ENCODE measurements at places on chromosomes 4 and X. TPM values are rescaled to one million over a fixed set of nuclear protein-coding genes. Genes with fewer than 3 reads are reported as not detected.

The FOXO4 gene
- 17.2 TPM for total RNA-seq

The OTUD6A gene
- not detected for total RNA-seq

DNA sequence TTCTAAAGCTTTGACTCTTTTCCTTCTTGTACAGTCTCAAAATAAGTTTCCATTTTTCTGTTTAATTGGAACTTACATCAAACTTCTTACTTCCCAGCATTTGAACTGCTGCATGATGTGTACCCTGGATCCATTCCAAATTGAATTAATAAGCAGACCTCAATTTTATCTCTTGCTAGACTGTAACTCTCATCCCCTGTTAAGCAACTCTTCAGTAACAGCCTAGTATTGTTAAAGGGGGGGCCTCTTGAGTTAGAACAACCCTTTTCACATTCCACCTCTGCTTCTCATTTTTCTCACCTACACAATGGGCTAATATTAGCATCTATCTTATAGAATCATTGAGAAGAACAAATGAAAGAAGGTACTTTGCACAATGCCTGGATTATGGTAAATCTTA, 169.4 kb downstream of the IL1RAPL1 start:
- DNase-seq, result no peak

- DNase-seq, result no peak
Measured at GRCh38 chr4:187908079-187908561, 87.5 kb upstream of the ZFP42 start.

GRCh38 chrX:119273420-119274192, 37.5 kb downstream of the PGRMC1 start:
- DNase-seq, result no peak

The ETDC gene
- not detected for total RNA-seq

GRCh38 chrX:97909245-97909644, 1025.5 kb downstream of the RPA4 start:
- no peak for DNase-seq

GRCh38 chr4:182918044-182918607, 940 bp upstream of the DCTD start:
- no peak for DNase-seq

GRCh38 chr4:11428231-11428898, at the start of gene HS3ST1:
HS3ST1 (minus strand) TSS chr4:11428894; CDS start chr4:11400005, 28,889 bp downstream.
- no peak for DNase-seq

GRCh38 chr4:73684097-73684496, 56.3 kb upstream of the CXCL8 start:
- DNase-seq, result no peak

GRCh38 chr4:26621366-26621765, 37.5 kb downstream of the TBC1D19 start:
- DNase-seq, result no peak

DNA sequence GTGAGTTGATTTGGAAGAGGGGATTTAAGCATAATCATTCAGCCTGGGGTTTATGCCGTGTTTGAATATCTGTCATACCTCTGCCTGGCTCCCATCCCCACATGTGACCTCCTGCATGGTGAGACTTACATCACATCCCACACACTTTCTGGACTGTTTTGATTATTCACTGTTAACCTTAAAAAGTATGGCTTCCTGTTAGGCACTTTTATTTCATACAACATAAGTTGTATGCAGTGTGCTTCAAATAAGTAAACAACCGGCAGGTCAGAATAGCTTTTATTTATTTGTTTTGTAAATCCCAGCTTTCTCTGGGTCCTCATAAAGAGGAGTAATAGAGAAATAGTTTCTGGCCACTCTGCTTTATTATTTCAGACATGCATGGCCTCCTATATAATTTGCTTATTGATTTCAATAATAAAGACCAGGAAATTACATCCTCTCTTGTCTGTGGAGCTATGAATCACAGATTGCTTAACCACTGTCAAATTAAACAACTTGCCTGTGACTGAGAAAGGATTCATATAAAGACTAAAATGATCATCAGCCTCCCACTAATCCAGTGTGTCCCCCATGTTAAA, 376.8 kb upstream of the ZFP42 start:
- no peak for DNase-seq

DNA sequence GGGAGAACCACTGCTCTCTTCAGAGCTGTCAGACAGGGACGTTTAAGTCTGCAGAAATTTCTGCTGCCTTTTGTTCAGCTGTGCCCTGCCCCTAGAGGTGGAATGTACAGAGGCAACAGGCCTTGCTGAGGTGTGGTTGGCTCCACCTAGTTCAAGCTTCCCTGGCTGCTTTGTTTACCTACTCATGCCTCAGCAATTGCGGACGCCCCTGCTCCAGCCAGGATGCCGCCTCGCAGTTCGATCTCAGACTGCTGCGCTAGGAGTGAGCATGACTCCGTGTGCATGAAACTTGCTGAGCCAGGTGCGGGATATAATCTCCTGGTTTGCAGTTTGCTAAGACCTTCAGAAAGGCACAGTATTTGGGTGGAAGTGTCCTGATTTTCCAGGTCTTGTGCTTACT, 70.9 kb downstream of the MAGEB5 start:
- no peak for DNase-seq

The RGN gene
- 2.7 TPM for total RNA-seq

DNA sequence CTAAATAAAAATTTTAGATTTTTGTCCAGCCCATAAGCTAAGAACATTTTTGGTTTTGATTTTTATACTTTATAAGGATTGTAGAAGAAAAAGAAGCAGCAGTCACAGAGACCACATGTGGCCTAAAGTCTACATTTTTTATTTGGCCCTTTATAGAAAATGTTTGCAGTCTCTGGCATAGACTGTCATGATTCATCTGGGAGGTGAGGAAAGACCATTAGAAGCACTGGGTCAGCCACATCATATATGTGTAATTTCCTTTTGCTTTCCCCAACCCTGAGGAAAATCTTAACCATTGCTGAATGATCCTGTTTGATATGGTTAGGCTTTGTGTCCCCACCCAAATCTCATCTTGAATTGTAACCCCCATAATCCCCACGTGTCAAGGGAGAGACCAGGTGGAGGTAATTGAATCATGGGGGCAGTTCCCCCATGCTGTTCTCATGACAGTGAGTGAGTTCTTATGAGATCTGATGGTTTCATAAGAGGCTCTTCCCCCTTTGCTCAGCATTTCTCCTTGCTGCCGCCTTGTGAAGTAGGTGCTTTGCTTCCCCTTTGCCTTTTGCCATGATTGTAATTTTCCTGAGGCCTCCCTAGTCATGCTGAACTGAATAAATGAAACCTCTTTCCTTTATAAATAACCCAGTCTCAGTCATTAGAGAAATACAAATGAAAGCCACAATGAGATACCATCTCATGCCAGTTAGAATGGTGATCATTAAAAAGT, 12.1 kb upstream of the COPS4 start:
- DNase-seq, result no peak

GRCh38 chr4:145812919-145813318, 125.7 kb downstream of the ZNF827 start:
- DNase-seq, result no peak

- DNase-seq, result no peak
Measured at GRCh38 chr4:3414421-3415279, 27.1 kb upstream of the HGFAC start.

The CAPN6 gene
- total RNA-seq, result 0.47 TPM

The ADRA2C gene
- total RNA-seq, result 13.3 TPM

The RAB39B gene
- total RNA-seq, result 0.32 TPM

The IDH3G gene
- 99.5 TPM for total RNA-seq

DNA sequence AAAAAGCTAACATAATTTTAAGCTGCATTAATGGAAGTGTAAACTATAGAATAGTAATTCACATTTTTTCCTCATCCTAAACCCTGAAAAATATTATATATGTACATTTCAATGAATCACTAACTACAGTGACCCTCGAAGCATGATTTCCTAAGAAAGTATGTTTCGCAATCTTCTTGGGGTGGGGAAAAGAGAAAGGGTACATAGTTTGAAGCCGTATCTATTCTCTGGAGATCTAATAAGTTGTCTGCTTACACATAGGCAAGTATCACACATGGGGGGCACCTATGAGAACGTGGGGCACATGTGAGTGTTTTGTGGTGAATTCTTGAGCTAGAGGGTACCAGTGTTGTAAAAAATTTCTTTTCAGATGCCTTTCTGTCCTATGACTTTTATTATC, 71.2 kb downstream of the JADE1 start:
- no peak for DNase-seq

DNA sequence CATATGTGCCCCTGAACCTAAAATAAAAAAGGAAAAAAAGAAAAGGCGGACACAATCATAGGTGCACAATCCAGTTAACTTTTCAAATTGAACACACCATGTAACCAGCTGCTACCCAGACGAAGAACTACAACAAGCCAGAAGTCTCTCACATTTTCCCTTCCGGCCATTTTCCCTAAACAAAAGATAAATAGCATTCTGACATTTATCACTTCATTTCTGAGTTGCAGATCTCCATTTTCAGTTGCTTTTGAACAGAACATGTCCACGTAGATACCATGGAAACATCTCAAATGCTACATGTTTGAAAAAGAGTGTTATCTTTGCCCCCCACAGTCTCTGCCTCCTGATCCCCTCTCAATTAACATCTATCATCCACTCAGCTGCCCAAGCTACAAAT, 29.2 kb upstream of the CABS1 start:
- no peak for DNase-seq

The PRR32 gene
- total RNA-seq, result not detected

DNA sequence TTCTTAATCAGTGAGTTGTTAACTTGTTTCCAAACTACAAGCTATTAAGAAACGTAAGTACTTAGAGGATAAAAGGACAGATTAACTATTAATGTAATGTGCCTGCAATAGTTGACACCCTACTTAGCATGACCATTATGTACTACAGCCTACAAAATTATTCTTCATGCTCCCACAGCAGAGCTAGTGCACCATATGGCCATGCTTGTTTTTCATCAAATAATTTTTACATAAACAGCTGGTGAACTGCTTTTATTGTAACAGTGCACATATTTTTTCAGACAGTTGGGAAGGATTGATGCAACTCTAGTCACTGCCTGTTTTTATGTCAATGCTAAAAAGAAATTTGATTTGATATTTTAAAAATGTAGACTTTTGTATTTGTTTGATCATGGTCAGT, 10.2 kb upstream of the MAGEB10 start:
- no peak for DNase-seq

DNA sequence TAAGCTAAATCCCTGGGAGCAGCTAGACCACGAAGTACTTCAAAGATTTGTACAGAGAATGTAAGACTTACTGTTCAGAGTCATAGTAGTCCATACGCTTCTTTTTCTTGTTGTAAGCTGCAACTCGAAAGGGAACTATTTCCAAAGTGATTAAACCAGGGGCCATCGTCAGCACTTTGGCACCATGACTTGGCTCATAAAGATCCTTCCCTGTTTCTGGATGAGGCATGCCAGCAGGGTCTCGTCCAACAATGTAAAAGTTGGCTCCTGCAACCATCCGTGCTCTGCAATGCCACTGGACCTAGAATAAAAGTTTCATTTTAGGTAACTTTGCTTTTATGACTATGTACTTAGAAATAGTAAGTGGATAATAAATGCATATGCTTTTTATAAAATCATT, 88.5 kb downstream of the PAPSS1 start:
- no peak for DNase-seq

GRCh38 chr4:1241936-1242505, 6.9 kb downstream of the CTBP1 start:
- DNase-seq, result no peak

The F8A1 gene
- 9.7 TPM for total RNA-seq

GRCh38 chr4:110526589-110526988, 50.6 kb downstream of the ENPEP start:
- no peak for DNase-seq

DNA sequence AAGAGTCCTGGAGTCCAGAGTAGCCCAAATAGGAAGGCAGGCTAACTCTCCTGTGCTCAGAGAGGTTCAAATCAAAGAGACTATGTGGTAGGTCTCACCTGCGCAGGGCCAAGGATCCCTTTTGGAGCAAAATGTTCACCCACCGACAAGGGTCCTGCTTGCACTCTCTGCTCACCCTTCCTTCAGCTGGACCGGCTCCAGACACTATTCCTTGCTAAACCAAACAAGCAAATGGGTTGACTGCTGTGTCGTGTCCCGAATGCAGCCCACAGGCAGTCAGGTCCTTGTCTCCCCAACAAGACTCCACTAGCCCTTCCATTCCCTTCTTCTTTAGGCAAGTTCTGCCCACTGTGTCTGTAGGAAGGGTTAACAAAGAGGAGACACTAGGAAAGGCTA, 760 bp downstream of the TRMT2B start:
- no peak for DNase-seq

GRCh38 chr4:4866124-4866865, 6.8 kb downstream of the MSX1 start:
- no peak for DNase-seq

DNA sequence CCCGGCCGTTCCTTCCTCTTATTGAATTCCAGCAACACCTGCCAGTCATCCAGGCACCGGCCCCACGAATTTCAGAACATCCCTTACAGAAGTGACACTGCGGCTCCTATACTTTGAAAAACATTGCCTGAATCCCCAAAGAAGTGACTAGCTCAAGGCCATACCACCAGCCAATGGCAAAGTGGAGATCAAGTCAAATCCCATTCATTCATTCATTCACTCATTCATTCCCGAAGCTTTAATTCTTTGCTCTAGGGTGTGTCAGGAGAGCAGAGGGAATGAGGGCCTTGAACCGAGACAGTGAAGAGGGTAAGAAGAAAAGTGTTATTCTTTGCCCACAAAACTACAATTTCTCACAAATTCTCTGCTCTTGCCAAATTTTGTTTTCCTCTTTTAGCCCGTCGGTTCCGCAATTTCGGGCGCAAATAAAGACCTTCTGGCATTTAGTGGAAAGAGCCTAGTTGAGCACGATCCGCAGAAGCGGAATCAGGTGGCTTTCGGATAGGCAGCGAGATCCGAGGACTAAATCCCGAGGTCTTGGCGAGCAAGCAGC, 824 bp upstream of the HMGB3 start:
- DNase-seq, result no peak

DNA sequence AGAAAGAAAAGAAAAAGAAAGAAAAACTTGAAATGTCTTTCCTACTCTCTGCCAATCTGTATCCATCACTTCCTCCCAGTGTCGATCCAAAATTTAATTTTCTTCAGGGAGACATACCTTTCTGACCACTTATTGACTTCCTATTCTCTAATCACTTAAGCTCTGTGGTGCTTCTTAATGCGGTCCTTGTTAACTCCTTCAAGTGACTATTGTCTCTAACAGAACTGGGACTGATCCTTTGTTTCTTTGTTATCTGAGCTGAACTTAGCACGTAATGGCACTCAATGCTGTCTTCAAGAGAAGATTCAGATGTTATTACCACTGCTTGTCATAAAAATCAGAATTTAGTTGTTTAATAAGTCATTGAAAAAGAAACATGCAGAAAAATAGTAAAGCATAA, 31.2 kb downstream of the LARP7 start:
- no peak for DNase-seq
